Small intestine (tissue), 16 donors: ENCODE measurements at places on chromosomes 7 and 10. TPM values are rescaled to one million over a fixed set of nuclear protein-coding genes. Genes with fewer than 3 reads are reported as not detected.

DNA sequence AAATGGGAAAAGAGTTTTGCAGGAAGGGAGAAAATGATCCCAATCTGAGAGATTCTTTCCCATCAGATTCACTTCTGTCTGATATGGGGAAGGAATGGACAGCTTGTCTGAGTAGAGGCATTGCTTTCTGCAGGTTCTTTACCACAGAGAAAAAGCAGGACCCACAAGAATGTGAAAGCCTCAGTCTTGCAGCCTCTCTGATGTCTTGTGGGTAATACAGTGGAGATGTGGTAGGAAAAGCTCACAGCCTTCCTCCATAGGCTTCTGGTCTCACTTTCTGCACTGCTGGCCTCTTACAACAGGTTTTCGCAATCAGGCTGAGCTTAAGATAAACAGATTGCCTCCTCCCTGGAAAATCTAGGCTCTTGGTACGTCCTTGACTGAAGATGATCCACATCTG is 551 bp downstream of the IFIT1 start:
- H3K36me3 ChIP-seq, result no peaks in the 10 kb centered on the region
- peak overlapping the region; percentile 73 for H3K27ac ChIP-seq
- peaks cover 8% of the 10 kb centered on the region for H3K4me1 ChIP-seq
- DNase-seq, result peak; percentile 49
- H3K4me3 ChIP-seq, result peak overlapping the region; percentile 55
- H3K27me3 ChIP-seq, result no peaks in the 10 kb centered on the region

DNA sequence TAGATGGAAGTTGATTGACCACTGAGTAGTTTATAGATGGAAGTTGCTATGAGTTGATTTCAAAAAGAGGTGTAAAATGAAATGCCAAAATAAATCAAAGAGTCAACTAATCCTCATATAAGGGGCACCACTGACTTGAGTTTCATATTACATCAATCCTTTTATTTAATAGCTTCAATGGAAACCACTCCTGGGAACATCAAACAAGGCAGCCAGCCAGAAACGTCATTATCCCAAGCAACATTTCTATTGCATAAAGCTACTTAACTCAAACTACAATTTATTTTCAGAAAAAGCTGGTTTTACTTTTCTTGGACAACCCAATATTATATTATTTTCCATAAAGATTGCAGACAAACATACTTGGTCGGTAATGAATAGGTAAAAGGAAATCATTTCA is 162.1 kb downstream of the TSPAN12 start:
- DNase-seq, result no peak
- no peak overlapping the region for H3K27ac ChIP-seq
- no peaks in the 10 kb centered on the region for H3K27me3 ChIP-seq
- H3K36me3 ChIP-seq, result no peaks in the 10 kb centered on the region

The TMEM176B gene
- polyA plus RNA-seq, result 376 TPM

DNA sequence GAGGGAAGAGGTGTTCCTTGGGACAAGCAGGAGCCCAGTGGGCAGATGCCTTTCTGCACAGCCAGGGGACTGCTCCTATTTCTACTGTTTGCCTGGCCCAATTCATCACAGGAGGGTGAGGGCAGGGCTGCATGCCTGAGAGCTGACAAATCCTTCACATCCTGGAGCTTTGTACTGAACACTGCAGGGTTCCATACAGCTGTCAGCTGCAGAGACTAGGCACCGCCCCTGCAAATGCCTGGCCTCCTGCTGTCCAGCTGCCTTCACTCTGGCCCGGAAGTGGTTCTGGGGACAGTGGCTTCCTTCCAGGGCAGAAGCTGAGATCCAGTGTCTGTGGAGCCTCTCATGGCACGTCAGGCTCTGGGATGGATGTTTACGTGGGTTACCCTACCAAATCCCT is 470.7 kb downstream of the DNAJB6 start:
- no peaks in the 10 kb centered on the region for H3K27me3 ChIP-seq
- DNase-seq, result no peak
- no peak overlapping the region for H3K27ac ChIP-seq
- no peaks in the 10 kb centered on the region for H3K4me1 ChIP-seq

The TECTB gene
- 0.18 TPM for polyA plus RNA-seq

DNA sequence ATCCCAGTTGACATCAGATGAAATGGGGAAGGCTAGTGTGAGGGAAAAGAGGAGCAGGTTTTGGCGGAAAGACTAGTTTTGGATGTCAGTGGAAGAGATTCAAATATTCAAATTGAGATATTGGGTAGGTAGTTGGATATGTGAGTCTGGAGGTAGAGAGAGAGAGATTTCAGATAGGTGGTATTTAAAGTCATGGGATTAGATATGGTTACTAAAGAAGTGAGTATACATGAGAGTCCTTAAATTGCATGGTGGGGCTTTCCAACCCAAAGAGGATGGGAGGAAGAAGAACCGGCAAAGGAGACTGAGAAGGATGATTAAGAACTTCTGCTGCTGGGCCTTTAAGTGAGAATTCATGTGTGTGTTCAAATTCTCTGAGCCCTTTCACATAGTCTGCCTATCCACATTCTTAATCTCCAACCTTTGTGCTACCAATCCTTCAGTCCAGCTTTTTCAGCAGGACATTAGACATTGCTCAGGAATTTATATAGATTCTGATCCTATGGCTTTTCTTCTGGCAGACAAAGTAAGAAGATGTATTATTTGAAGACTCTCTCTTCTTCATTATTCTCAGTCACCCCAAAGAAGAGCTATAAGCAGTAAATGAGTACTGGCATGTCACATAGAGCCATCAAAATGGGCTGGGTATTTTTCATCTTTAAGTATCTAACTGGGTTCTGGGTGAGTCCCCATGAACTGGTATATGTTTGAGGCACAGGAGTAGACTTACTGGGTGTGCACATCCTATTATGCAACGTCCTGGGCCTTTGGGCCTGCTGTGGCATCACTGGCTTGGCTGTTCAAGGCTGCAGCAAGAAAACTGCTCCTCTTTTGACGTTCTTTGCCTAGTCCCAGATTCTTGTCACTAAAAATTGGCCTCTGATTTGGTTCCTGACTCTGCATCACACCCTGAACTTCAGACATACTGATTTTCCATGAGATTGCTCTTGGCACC is 33.6 kb downstream of the ST7 start:
- peaks cover 3% of the 10 kb centered on the region for H3K4me1 ChIP-seq
- no peak overlapping the region for H3K4me3 ChIP-seq
- H3K36me3 ChIP-seq, result no peaks in the 10 kb centered on the region
- no peaks in the 10 kb centered on the region for H3K27me3 ChIP-seq

The GIMAP6 gene
- 3.8 TPM for polyA plus RNA-seq

The CCDC3 gene
- polyA plus RNA-seq, result 8.7 TPM

DNA sequence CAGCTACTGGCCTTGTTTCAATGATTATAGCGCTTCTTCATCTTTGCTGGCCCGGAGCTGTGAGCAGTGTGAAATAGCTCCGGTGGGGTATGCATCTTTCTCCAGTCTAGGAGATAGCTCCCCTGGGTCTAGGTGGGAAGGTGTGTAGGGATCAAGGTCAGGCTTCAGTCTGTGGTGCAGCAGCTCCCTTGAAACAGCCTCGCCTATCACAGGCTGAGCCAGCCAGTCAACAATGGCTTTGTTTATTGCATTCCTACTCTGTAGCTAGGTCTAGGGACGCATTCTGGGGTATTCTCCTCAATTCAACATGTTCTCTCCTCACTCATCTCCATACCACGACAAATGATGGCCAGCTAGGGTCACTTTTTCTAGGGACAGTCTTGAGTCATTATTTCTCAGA is 646.8 kb upstream of the IGFBP3 start:
- no peak overlapping the region for H3K4me3 ChIP-seq
- peaks cover 34% of the 10 kb centered on the region for H3K4me1 ChIP-seq
- H3K27ac ChIP-seq, result no peak overlapping the region

The HOXA7 gene
- 16.9 TPM for polyA plus RNA-seq

The PLAC9 gene
- not detected for polyA plus RNA-seq

The MNX1 gene
- 3.5 TPM for polyA plus RNA-seq

- no peak overlapping the region for H3K4me3 ChIP-seq
- peaks cover 5% of the 10 kb centered on the region for H3K4me1 ChIP-seq
- H3K27me3 ChIP-seq, result no peaks in the 10 kb centered on the region
- peak overlapping the region; percentile 8 for H3K27ac ChIP-seq
- DNase-seq, result no peak
Observed at GRCh38 chr10:73865107-73865458, 9.3 kb downstream of the CAMK2G start.

The SH2D4B gene
- polyA plus RNA-seq, result not detected

The GHITM gene
- polyA plus RNA-seq, result 142 TPM

DNA sequence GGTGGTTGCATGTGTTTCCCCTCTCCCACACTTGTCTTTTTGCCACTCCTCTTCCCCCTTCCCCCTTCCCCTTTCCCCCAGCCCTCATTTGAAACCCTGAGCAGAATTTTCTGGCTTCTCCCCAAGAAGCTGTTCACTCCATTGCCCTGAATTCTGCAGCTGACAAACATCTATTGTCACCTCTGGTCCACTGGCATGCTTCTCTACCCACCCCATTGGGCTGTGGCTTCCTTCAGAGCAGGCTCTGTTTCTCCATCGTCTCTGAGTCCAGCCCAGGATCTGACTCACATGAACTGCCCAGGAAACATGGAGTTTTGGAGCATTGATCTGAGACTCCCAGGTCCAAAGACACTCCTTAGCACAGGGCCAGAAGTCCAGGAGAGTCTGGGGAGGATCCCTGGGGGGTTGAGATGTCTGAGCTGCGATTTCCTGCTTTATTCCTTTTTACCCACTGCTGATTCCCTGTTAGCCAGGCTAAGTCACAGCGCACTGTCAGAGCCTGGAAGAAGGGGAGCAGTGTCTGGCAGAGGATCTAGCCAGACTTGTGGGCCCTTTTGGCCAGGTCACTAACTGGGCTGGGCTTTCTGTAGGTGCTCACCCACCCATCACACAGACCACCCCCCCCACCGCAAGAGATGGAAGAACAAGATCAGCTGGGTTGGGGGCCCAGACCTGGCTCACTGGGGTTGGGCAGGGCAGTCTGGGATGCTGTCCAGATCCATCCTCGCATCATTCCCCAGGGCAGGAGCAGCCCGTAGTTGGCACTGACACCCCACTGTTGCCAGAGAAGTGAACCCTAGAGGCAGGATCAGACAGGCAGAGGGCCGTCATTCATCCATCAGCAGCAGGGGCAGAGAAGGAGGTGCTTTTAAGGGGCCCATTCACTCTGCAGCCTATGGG is 3.5 kb downstream of the CHAT start:
- H3K4me3 ChIP-seq, result no peak overlapping the region
- H3K36me3 ChIP-seq, result no peaks in the 10 kb centered on the region
- no peak overlapping the region for H3K27ac ChIP-seq
- H3K27me3 ChIP-seq, result peaks cover 41% of the 10 kb centered on the region
- H3K4me1 ChIP-seq, result no peaks in the 10 kb centered on the region

GRCh38 chr10:77810446-77811335 is 115.9 kb downstream of the DLG5 start:
- peaks cover 96% of the 10 kb centered on the region for H3K36me3 ChIP-seq
- H3K27ac ChIP-seq, result no peak overlapping the region
- H3K4me3 ChIP-seq, result no peak overlapping the region
- H3K4me1 ChIP-seq, result no peaks in the 10 kb centered on the region
- no peak for DNase-seq
- H3K27me3 ChIP-seq, result no peaks in the 10 kb centered on the region

- H3K4me1 ChIP-seq, result peaks cover 8% of the 10 kb centered on the region
- DNase-seq, result no peak
- no peaks in the 10 kb centered on the region for H3K27me3 ChIP-seq
- H3K27ac ChIP-seq, result no peak overlapping the region
- no peak overlapping the region for H3K4me3 ChIP-seq
- H3K36me3 ChIP-seq, result no peaks in the 10 kb centered on the region
Observed at GRCh38 chr10:22681301-22681700, 33.1 kb downstream of the PIP4K2A start.

The ITGA8 gene
- polyA plus RNA-seq, result 2.6 TPM

The OR2A1 gene
- 0.46 TPM for polyA plus RNA-seq

DNA sequence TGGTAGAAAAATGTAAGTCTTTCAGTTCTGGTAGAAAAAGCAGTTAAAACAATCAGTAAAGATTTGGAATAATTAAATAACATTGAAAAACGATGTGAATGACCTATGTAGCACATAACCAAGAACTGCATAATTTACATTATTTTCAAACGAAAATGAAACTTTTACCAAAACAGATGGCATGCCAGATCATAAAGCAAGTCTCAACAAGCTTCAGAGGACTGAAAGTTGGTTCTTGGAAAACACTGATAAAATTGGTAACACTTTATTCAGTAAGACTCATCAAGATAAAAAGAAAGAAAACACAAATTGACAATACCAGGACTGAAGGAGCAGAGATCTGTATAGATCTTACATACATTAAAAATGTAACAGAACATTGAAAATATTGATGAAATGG is 92.8 kb downstream of the VIPR2 start:
- no peak overlapping the region for H3K27ac ChIP-seq
- H3K4me3 ChIP-seq, result no peak overlapping the region
- H3K4me1 ChIP-seq, result no peaks in the 10 kb centered on the region
- no peaks in the 10 kb centered on the region for H3K36me3 ChIP-seq
- H3K27me3 ChIP-seq, result no peaks in the 10 kb centered on the region
- DNase-seq, result no peak

DNA sequence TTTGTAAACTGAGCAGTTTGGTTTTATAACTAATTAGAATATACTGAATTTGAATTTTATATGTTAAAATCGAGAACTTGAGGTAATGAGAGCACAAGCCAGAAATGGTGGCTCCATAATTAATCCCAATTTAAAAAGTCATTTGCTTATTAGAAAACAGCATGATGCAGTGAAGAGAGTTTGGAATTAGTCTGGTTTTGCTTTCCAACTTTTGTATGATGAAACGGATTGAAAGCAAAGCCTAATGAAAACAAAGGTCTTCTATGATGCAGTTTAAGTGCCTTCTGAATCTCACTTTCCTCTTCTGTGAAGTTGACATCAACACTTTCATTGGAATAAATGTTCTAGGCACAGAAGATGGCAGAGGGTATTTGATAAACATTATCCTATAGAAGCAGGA is 89.4 kb downstream of the SORCS1 start:
- H3K36me3 ChIP-seq, result no peaks in the 10 kb centered on the region
- no peaks in the 10 kb centered on the region for H3K27me3 ChIP-seq
- no peaks in the 10 kb centered on the region for H3K4me1 ChIP-seq
